Left cardiac atrium (tissue), 4 donors: ENCODE measurements at places on chromosomes 7 and 10.
A peak's percentile ranks its signal among the peaks of the same experiment; 100 is the strongest.

- no peak for DNase-seq
Observed at GRCh38 chr7:80284855-80285254, 150.2 kb downstream of the GNAI1 start.

GRCh38 chr10:79254333-79255006 is 92.8 kb upstream of the PPIF start:
- DNase-seq, result no peak

- DNase-seq, result no peak
Observed at GRCh38 chr7:47285860-47286491, 295.9 kb downstream of the TNS3 start.

GRCh38 chr7:159012353-159013069 is 132.2 kb downstream of the VIPR2 start:
- peak; percentile 80 for DNase-seq

GRCh38 chr10:5631936-5632335 is 34.5 kb downstream of the ASB13 start:
- DNase-seq, result no peak
